ENCODE measurements at places on chromosomes 12 and 14.

- no peak for DNase-seq
These were observed 39.1 kb upstream of the ESRRB start for GRCh38 chr14:76336876-76337275.

- DNase-seq = no peak
These were observed 69.0 kb upstream of the OVCH1 start for GRCh38 chr12:29566441-29566840.

DNA sequence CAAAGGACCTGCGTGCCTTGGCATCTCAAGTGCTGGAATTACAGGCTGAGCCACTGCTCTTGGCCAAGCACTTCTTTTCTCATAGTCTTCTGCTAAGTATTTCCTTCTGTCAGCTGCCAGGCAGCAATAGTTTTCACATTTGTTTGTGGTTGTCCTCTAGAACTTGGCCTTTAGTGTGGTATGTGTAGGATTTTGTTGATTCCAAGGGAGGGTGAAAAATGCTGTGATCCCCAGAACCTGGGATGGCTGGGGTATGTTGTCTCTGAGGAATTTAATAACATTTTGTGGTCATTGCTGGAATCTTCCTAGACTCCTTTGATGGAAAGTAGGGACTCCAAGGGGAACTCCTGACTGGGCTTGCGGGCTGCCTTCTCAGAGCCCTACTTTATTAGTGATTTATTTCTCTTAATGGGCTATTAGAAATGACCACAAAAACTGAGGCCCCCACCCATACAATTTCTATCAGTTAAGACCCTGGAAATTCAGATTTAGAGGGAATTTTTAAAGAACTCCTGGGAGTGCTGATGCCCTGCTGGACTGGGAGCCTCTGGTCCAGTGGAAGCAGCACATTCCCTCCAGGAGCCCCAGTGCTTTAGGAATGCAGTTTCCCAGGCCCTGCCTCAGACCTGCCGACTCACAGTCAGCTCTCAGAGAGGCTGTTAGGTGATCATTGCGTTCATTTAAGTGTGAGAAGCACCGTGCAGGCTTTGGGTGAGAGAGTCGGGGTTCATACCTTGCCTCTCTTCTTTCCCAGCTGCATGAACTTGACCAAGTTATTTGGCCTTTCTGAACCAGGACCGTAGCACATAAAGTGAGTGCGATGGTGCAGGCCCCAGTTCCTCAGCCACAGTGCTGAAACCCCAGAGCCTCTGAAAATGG, 22.7 kb downstream of the TRAF3 start:
- DNase-seq = no peak

DNA sequence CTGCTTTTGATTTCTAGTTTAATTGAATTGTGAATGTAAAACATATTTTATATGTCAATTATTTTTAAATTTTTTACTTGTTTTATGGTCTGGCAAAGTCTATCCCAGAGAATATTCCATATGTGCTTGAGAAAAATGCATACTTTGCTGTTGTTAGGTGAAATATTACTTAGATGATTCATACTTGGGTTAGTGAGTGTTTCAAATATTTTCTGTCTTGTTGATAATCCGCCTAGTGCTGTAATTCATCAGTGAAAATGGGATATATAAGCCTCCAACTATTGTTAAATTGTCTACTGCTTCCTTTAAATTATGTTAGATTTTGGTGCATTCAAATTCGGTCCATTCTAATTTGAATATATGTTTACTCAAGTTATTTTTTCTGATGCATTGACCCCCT, 395.5 kb downstream of the LRFN5 start:
- DNase-seq = no peak

DNA sequence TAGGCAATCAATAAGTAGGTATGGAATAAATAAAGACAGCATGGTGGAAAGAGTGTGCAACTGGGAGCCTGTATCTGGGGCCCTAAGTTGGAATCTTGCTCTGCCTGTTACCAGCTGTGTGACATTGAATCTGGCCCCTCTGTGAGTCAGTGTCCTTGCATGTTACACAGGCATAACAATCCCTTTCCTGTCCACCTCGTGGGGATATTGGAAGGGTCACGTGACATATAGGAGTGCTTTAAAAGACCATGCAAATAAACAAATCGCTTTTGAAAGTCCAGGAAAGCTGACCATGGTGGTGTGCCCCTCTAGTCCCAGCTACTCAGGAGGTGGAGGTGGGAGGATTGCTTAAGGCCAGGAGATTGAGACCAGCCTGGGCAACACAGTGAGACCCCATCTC, 51.1 kb upstream of the VRK1 start:
- no peak for DNase-seq

DNA sequence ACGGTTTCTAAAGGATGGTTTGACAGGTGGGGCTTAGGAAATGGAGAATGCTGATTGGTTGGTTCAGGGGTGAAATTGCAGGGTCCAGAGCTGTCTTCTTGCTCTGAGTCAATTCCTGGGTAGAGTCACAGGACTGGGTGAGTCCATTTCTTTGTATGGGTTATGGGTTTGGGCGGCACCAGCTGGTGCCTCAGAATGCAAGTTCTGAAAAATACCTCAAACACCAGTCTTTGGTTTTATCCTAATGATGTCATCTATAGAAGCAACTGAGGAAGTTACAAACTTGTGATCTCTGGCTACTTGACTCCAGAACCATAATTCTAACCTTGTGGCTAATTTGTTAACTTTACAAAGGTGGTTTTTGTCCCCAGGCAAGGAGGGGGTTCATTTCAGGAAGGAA, 47.6 kb upstream of the EIF5 start:
- no peak for DNase-seq

DNA sequence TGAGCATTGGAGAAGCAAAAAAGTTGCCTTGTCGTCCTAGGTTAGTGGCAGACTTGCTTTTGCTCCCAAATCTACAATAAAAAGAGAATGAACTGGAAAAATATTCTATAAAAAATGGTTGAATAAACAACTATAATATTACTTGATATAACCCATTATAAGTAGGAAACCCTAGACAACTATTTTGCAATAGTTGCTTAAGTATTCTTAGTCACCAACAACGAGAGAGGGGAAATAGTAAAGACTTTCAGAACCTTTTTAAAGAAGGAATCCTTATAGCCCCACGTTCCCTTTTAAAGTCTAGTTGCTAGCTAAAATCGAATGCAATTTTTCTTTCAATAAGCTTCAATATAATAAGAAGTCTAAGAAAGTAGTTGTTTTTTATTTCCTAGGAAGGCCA, 17.5 kb downstream of the AQP6 start:
- no peak for DNase-seq

DNA sequence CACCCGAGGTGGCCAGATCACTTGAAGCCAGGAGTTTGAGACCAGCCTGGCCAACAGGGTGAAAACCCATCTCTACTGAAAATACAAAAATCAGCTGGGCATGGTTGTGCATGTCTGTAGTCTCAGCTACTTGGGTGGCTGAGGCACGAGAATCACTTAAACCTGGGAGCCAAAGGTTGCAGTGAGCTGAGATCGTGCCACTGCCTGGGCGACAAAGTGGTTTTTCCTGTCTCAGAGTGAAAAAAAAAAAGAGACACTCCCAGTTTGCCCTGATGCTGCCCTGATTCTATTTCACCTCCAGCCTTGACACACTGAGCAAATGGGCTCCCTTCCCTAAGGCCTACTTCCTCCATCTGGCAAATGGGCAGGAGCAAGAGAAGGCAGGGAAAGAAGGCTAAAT, 28.5 kb upstream of the PLEK2 start:
- no peak for DNase-seq

GRCh38 chr12:27332714-27333402, at the start of gene BMAL2:
Gene BMAL2 (plus strand): TSS chr12:27332836. CDS start chr12:27333073, 237 bp downstream.
- no peak for DNase-seq

- DNase-seq = peak; percentile 58
These were observed 238.5 kb downstream of the CACNA1C start for GRCh38 chr12:2291182-2291832.

DNA sequence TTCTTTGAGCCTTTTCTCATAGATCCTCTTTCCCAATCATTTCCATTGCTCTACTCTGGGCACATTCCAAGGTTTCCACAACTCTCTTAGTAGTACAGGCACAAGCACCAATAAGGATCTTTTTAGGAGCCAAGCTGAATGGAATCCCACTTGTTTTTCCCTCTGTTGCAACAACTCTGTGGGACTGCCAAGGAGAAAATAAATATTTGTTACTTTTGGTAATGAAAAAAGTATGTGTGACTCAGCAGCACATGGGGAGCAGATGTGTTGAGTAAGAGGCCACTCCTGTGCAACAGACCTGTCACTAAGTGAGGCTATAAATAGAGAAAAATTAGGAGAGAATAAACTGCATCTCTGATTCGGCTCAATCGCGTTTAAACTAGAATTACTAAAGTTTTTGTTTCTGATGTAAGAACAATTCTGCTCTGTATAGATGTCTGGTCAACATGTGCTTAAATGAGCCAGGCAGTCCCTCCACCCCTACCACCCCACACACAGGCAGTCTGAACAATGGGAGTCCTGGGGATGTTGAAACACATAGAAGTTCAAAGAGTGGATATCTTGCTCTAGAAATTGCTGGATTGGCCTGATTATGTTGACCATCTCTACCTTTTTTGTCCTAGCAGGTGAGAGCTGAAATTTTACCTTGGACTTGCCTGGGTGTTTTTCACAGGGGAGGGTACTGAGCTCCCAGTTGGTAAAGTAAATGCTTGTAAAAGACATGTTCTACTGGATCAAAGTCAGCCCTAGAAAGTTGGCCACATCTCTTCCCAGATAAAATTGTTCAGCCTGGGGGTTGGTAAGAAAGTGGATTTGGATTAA, 244.3 kb upstream of the NOVA1 start:
- no peak for DNase-seq

- no peak for DNase-seq
These were observed 56.9 kb downstream of the TESC start for GRCh38 chr12:117042171-117042842.

DNA sequence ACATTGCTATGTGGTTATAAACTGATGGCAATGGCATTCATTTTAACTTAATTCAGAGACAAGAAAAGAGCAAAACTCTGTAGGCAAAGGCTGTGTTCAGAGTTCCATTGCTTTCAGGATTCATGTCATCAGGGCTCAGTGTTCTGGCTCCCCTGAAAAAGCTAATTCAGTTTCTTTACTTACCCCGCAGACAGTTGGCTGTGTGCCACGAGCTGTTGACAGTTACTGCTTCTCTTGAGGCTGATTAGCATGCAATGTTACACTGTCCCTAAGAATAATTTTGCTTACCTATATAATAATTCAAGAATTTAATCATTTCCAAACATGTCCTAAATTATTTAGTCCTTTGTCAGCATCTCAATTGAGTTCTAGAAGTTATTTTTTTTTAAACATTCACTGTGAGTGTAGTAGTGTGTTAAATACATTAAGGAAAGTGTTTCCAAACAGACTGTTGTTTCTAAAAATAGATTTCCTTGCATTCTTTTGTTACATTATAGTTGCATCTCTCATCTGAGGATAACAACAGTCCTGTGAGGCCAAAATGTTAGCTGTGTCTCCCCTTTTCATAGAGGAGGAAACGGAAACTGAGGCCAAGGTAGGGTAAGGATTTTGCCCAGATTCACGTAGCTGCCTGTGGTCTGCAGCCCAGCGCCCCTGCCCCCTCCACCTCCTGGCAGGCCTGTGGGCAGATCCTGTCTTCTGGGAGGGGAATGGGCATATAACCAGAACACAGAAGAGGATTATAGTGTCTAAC, 98.6 kb downstream of the PELI2 start:
- no peak for DNase-seq

GRCh38 chr12:68572661-68573060, 38.0 kb upstream of the RAP1B start:
- DNase-seq = no peak

DNA sequence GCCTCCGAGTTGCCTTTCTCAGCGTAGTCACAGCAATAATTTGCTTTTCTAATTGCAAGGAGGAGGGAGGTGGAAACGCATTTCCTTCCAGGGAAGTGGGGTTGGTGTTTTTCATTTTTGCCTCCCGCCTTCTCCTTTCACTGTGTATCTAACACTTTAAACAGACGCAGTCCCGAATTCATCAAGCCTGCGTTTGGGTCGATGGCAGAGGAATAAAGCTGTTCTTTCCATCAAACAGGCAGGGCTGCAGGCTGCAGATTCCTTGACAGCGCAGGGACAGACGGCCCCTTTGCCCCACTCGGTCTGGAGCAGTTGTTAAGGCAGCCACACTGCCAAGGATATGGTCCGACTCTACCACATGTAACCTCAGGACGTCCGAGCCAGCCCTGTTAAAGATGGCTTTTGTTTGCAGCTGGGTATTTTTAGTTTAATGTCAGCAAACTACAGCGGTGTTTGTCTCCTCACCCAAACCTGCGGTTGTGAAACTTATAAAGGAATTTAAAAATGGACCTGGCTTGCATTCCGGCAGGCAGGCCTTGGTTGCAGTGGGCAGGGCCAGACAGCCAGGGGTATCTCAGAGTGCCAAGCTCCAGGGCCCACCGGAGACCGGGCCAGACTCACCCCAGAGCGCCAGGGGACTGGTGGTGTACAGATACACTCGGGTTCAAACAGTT, 2.1 kb downstream of the CHST11 start:
- no peak for DNase-seq

DNA sequence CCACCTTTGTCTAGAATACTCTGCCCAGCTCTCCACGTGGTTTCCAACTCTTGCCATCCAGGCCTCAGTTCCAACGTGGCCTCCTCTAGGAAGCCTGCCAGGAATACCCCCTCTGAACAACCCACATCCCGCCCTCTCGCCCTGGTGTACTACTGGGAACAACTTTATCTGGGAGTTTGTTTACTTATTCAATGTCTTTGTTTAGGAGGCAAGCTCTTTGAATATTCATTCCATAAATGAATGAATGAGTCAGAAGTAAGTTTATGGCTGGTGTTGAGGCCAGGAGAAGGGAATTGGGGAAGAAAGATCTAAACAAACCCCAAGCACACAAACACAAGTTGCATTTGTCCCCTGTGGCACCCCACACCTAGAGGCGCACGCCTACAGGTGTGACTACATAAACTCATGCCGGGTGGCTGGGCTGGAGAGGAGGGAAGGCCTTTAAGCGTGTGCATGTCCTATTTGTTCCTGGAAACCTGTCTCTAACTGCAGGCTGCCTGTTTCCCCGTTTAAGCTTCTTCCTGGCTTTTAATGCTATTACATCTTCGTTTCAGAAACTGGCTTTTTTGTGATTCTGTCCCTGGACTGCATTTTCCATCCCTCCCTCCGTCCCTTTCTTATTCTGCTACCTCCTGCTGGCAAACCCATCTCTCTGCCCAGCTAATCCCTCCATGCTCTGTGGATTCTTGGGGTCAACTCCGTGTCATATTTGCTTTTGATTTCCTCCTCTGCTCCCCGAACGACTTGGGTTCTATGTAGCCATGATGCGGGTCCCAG, 57.9 kb downstream of the FZD10 start:
- no peak for DNase-seq

DNA sequence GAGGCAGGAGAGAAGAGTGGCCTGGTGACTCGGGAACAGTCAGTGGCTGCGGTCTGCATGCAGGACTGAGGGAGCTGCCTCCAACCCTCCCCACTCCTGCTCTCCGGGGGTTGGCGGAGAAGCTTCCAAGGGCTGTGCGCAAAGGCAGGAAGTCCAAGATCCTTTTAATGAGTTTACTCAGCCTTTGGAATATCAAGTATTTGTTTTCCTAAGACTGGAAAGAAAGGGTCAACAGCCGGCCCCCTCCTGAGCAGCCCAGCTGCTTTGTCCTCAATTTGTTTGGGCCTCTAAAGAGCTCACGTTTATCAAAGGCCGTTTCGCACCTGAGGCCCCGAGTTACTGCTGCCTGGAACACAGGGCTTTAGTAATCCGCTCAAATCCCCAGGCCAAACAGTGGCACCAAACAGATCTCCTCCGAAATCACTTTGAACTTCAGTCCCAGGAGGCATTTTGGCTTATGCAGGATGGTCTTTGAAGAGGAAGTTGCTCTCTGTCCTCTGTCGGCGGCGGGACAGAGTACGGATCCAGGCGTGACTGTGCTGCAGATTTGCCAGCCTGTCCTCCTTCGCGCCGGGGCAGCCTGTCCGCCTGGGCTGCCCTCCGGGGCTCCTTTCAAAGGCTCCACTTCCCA, 117.2 kb upstream of the FZD10 start:
- DNase-seq = peak; percentile 62

All from retina (tissue), 1 donor.